ENCODE measurements at places on chromosomes 12 and 14. TPM values are rescaled to one million over a fixed set of nuclear protein-coding genes. Genes with fewer than 3 reads are reported as not detected.

DNA sequence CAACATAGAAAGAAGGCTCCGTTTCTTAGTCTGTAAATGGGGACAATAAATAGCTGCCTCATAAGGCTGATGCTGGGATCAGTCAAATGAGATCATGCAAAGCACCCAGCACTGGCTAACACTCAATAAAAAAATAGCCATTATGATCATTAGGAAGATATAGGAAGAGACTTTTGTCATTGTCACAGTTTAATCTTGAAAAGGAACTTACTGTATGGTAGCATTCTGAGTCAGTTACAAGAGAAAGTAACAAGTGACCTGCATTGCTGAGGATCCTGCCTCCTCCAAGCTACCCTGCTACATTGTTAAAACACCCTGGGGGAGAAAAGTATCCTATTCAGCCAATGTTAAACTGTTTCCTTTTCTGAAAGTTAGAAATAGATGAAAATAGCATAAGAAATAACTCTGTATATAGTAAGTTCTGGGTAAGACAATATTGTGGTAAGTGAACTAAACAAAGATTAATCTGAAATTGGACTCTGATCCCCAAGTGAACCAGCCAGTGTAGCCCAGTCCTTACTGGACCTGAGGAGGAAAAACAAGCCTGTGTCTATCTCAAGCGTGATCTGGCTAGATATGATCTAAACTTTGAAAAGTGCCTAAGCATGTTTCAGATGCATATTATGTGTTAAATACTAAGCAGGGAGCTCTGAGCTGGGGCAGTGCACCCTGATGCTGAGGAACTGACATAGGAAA lies 3.6 kb upstream of the NUDT4 start:
- H3K4me3 ChIP-seq: no peak overlapping the region
- peaks cover 2% of the 10 kb centered on the region for H3K36me3 ChIP-seq
- peaks cover 2% of the 10 kb centered on the region for H3K27me3 ChIP-seq
- no peak for DNase-seq
- H3K27ac ChIP-seq: no peak overlapping the region
- peaks cover 11% of the 10 kb centered on the region for H3K4me1 ChIP-seq

- peak within 1 kb of the TSS; percentile 84 for H3K4me3 ChIP-seq
- DNase-seq: peak; percentile 72
- H3K4me1 ChIP-seq: peaks cover 9% of the 10 kb centered on the region
- H3K27ac ChIP-seq: peak within 1 kb of the TSS; percentile 55
- H3K27me3 ChIP-seq: peaks cover 5% of the 10 kb centered on the region
- peaks cover 4% of the 10 kb centered on the region for H3K36me3 ChIP-seq
These were observed at the start of gene DNAH10 for GRCh38 chr12:123761841-123762714. Gene DNAH10, plus strand, starts transcription at chr12:123762301. Its CDS starts 36 bp downstream, at chr12:123762337.

GRCh38 chr12:112676507-112676906 lies 115.0 kb upstream of the RPH3A start:
- DNase-seq: no peak
- no peak overlapping the region for H3K4me3 ChIP-seq
- no peak overlapping the region for H3K27ac ChIP-seq
- peaks cover 15% of the 10 kb centered on the region for H3K27me3 ChIP-seq
- no peaks in the 10 kb centered on the region for H3K4me1 ChIP-seq

The POTEM gene
- total RNA-seq: not detected

Measured in activated naive CD8-positive, alpha-beta T cell treated with anti-CD3 and anti-CD28 coated beads, Interleukin-2, amount 10 ng/mL, durations not matched to agents 7 days and 5 days (primary cell).